Stimulated activated CD4-positive, alpha-beta T cell treated with anti-CD3 and anti-CD28 coated beads, TNF-alpha, amount 100 ng/mL, for 24 hours (primary cell): ENCODE measurements at places on chromosomes 12 and 14.

- DNase-seq = peak; percentile 43
Observed at GRCh38 chr14:53956427-53957201, at the start of gene BMP4. Gene BMP4 (minus strand): TSS chr14:53956825. CDS start chr14:53952222, 4,603 bp downstream.

- DNase-seq = no peak
Observed at GRCh38 chr12:69238589-69239351, 599 bp upstream of the CPSF6 start.

- no peak for DNase-seq
Observed at GRCh38 chr12:63948211-63948610, 103.7 kb downstream of the SRGAP1 start.

- no peak for DNase-seq
Observed at GRCh38 chr14:100620255-100621100, 33.3 kb upstream of the BEGAIN start.

DNA sequence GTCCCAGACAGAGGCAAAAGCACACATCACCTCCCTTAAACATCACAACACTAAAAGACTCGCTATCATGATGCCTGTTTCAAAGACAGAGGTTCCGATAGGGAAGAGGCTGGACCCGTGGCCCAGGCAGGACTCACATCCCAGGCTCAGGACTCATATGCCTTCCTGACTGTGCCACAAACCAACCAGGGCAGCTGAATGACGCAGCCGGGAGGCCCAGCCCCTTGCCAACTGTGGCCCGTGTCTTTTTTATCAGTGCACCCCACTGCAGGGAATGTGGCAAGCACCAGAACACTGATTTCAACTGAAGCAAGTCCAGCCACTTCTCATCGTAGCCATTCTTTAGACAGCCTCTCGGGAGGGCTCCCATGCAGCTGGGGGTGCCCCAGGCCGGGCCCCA is 132.3 kb downstream of the KSR2 start:
- no peak for DNase-seq
